Activated T-cell treated with anti-CD3 and anti-CD28 coated beads for 1 hour (primary cell): ENCODE measurements at places on chromosomes 7 and 10.

DNA sequence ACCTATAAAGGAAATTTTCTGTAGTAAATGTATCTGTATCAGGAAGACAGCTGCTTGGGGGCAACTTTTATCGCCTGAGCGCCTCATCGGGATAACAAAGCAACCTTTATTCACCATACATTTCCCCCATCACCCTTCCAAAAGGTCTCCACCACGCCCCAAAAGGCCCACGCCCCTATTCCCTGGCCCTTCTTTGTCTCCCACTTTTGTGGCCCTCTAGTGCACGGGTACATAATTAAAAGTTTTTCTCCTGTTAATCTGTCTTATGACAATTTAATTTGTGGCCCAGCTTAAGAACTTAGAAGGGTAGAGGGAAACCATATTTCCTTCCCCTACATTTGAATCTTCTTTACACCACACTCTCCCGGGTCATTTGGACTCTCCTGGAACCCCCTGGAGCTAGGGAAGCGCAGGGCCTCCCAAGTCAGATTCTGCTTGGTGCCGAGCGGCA, 625 bp downstream of the RP9 start:
- DNase-seq = no peak

DNA sequence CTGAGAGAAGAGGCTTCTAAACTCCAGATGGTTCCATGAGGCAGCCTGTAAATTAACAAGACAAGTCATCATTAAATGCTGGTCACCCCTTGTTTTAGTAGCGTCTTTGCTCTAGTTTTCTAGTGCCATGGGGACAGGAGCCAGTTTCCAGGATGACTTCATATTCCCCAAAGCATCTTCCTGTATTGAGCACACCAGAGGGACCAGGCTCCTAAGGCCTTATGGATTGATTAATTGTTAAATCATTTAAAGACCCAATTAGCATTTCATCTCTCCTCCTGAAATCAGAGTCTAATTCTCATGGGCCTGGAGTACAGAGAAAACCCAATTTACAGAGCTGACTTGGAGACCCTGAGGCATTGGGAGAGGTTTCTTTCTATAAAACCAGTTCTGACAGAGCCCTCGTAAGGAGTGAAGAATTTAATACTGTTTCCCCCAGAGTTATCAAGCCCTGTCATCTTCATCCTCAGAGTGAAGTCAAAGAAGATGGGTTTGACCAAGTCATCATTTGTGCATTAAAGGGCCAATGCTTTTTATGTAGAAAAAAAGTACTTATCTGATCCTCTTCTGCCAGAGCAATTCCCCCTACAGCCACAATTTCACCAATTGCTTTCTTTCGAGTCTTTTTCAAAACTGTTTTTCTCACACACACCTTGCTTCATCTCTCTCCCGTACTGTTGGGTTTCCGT, 678.7 kb downstream of the SDK1 start:
- DNase-seq = no peak

DNA sequence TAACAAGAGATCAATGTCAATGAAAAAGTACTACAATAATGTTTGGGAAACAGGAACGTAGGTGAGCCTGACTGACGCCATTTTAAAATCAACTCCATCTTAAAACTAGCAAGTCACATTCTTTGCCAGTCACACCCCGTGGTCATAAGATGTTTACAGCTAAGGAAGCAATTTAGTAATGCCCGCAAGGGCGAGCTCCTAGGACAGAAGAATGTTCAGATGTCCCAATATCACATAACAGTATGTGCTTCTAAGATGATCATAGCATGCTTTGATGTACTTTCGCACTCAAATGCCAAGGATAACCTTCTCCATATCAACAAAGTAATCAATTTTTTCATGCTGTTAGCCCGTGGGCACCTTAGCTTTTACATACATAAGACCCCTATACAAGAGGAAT, 113.8 kb upstream of the EGFR start:
- DNase-seq = no peak

GRCh38 chr10:88243836-88244730, 339.0 kb downstream of the RNLS start:
- no peak for DNase-seq

GRCh38 chr7:139620676-139621344, 97.3 kb downstream of the CLEC2L start:
- DNase-seq = peak; percentile 49

GRCh38 chr10:74213571-74214162, 62.6 kb downstream of the ADK start:
- peak; percentile 42 for DNase-seq

GRCh38 chr7:156496363-156496769, 144.2 kb upstream of the RNF32 start:
- DNase-seq = no peak

DNA sequence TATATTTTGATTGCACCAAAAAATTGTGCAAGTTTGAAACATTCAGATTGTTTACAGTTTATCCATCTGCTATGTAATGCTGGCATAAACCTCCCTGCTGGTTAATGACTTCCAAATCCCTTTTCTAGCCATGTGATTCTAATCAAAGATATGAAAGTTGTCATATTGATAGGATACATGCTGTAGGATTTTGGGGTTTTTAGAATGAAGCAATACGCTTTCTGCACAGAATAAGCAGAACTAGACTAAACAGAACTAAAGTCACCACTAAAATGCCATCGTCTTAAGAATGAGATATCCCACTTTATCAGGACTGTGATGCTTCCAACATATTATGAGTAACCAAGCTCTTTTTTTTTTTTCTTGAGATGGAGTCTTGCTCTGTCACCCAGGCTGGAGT, 856 bp downstream of the SSMEM1 start:
- no peak for DNase-seq

DNA sequence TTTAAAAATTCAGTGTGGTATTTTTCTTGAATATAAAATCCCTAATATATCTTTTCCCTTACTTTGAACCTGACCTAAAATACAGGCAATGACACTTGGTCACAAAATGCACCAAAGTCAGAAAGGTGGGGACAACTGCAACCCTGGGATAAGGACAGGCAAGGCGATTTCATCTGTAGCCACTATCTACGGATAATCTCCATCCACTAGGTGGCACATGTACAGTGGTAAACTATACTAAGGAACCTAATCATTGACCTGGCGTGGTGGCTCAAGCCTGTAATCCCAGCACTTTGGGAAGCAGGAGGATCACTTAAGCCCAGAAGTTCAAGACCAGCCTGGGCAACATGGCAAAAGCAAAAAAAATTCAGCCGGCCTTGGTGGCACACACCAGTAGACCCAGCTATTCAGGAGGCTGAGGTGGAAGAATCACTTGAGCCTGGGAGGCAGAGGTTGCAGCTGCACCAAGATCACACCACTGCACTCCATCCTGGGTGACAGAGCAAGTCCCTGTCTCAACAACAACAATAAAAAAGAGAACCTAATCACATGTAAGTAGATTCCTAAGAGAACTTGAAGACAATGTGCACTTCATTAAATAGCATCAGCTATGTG, 98.9 kb downstream of the KMT2C start:
- no peak for DNase-seq

DNA sequence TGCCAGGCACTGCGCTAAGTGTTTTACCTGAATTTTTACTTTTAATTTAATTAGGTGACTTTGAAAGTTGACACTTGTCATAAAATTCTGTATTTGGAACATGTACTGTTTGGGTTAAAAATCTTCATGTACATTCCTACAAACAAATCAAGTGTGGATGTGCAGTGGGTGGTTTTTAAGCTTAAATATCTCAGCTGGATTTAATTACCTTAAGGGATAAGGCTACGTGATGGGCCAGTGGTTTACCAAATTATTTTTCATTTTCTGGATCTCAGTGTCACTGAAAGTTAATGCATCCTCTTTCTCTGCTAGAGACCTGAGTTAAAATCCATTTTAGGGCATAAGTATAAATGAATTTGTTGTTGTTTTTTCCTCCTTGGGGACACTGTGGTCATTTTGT, 51.1 kb downstream of the EXOC4 start:
- DNase-seq = no peak

- no peak for DNase-seq
These were observed 3.6 kb upstream of the GIMAP5 start for GRCh38 chr7:150733482-150734095.

DNA sequence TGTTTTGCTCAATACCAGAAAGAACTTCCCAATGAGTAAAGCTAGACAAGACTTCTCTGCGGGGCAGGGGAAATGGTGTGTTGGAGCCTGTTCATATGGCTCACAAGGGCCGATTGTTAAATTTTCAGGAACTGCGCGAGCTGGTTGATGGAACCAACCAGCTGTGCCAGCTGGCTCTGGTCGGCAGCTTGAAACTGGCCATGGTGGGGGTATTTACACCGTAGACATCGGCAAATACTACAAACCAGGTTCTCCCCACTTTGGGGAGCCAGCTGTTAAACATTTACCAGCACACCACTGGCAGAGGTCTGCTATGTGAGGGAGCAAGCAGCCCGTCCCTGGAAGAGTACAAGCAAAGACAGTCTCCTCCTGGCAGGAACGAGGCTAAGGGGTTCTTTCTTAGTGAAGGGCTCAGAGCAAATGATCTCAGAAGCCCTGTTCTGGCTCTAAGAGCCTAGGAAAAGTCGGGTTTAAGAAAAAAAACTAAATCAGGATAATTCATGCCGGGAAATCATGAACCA, 8.8 kb upstream of the ZMIZ1 start:
- no peak for DNase-seq

GRCh38 chr10:14995964-14996565, 36.9 kb downstream of the MEIG1 start:
- DNase-seq = no peak

DNA sequence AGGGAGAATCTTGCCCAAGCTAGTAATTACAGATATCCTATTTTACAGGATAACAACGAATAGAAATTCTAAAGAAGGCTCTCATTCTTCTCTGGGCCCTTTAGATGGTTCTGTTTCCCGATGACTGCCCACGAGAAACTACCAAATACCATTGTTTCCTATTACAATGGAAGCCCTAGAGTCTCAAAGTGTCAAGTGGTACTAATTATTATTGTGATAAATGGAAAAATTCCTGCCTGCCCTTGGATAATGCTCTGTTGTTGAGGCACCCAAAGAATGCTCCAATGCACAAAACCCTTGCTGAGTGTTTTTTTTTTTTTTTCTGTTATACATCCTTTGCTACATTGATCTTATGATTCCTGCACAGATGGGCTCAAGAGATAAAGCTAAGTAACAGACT, 504.5 kb downstream of the XPNPEP1 start:
- DNase-seq = no peak

DNA sequence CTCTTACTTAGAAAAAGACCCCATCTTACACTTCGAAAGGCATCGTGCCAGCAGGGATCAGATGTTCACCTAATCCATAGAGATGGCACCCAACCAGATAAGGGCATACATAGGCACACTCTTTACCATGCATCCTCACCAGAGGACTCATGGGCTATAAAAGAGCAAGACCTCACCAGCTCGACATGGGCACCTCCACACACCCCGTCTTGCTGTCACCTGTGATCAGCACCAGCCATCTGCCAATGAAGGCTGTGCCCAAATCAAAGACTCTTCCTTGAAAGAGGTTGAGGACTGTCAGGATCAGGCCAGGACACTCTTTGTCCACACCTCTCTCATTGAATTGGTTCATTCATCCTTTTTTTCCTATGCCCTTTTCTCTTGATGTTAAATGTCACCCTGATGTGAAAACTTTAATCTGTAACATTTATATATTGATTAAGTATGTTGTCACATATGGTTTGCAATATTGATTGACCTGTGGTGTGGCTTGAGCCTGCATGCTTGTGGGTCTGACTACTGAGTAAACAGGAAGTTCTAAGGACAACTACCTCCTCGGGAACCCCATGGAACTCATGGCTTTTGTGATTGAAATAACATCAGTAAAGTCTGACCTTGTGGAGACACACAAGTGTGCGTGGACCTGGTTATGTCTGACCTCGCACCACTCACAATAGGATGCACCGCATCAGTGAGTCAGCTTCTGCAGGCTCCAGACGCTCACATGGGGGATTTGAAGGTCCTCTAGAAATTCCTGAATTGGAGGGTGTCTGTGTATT, 75.5 kb downstream of the HTR5A start:
- no peak for DNase-seq

DNA sequence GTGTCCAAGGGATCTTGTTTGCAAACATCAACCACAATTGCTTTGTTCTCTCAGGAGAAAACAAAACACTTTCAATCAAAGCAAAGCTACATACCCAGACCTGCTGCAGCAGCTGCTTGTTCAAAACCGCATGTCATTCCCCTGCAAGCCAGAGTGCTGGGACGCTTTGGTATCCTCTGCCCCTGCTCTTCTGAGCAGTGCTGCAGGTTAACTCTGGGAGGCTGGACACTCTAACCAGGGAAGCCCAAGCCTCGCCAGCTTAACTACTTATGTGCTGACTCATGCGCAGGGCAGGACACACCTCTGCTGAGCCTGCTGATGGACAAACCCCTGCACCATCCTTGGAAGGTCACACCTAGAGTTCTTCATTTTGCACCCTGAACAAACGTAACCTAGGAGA, 28.2 kb upstream of the ASAH2 start:
- DNase-seq = no peak

- DNase-seq = no peak
These were observed 68.1 kb downstream of the PODXL start for GRCh38 chr7:131488361-131488760.

DNA sequence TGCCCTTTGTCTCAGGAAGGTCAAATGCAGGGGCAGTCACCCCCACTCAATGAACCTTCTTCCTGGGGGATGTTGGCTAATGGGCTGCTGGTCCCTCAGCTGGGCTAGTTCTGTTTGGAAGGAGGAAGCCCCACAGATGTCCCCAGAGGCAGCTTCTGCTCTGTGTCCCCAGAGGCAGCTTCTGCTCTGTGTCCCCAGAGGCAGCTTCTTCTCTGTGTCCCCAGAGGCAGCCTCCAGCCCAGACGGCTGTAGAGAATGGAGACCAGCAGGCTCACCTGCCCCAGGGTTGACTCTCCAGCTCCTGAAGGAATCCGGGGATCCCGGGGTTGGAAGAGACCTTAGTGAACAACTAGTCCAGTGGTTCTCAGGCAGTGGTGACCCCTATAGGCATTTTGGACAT, 62.5 kb upstream of the LEP start:
- no peak for DNase-seq

DNA sequence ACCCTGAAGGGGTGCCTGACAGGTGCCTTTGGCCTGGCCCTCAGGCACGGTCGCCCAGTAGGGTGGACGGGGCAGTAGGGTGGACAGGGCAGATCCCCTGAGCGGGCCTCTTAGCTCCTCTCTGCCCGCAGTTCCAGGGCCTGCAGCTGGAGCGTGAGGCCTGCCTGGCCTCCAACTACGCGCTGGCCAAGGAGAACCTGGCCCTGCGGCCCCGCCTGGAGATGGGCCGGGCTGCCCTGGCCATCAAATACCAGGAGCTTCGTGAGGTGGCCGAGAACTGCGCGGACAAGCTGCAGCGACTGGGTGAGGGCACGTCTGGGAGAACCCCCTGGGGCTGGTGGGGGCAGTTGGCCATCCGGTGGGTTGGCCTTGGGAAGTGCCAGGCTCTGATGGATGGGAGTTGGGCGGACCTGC, 1.7 kb downstream of the VPS37D start:
- DNase-seq = no peak

- peak; percentile 41 for DNase-seq
These were observed 25.9 kb downstream of the SFXN4 start for GRCh38 chr10:119139464-119140067.

GRCh38 chr7:131196803-131197202, 130.9 kb upstream of the MKLN1 start:
- no peak for DNase-seq

- no peak for DNase-seq
These were observed 153.7 kb downstream of the NRBF2 start for GRCh38 chr10:63286754-63287264.
